ENCODE measurements at places on chromosomes 1 and 21.

DNA sequence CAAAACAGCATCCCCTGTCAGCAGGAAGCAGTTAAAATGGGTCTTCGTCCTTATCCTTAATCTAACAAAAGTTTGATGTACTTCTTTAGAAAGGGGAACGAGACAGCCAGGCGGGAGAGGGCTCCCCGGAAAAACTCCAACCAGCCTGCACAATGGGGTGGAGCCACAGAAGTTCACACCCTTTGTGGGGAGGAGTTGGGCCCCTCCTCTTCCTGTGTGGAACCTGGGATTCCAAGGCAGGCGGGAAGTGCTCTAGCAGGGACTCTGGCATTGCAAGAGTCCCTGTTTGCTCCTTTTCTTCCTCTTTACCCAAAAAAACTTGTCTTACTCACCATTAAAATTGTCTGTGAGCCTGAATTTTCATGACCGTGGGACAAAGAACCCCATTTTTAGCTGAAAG, 47.7 kb downstream of the FCRL5 start:
- no peak for DNase-seq

DNA sequence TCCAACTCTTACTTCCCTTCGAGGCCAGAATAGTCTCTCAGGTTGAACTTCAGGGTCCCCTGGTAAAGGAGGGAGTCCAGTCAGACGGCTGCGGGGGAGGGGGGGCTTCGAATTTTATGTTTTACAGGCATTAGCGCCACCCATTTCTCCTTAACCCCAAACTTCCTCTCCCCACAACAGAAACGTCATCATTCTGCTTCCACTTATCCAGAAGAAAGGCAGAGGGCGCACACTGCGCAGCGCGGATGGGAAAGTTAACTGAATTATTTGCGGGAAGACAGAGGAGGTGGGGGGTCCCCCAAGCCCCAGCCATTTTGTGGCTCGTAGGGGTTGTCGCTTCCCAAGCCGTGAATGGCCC, 529 bp upstream of the PRMT2 start:
- no peak for DNase-seq

- no peak for DNase-seq
Measured at GRCh38 chr1:66400660-66401059, 133.3 kb upstream of the SGIP1 start.

GRCh38 chr1:84847253-84848250, 45.5 kb downstream of the LPAR3 start:
- DNase-seq: no peak

- no peak for DNase-seq
Measured at GRCh38 chr1:22540337-22540736, 23.0 kb upstream of the EPHA8 start.

GRCh38 chr1:232917053-232917452, 33.4 kb upstream of the NTPCR start:
- DNase-seq: no peak

GRCh38 chr1:10530281-10530740, 55.6 kb downstream of the PEX14 start:
- no peak for DNase-seq

DNA sequence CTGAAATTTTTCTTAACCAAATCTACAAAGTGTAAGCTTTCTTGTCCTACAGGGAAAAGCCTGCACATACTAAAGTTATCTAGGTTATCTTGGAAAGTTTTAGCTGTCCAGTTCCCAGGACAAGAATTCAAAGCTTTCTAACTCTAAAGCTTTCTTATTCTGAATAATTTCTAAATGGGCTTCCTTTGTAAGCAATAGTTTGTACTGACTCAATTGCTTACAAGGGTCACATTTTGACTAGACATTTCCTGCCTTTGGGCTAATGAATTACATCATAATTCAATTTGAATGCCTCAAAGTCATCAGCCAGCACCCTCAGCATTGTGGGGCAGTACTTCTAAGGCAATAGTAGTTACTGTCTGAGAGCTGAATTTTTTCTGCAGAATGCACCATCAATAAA, 223.0 kb downstream of the LTN1 start:
- DNase-seq: no peak

DNA sequence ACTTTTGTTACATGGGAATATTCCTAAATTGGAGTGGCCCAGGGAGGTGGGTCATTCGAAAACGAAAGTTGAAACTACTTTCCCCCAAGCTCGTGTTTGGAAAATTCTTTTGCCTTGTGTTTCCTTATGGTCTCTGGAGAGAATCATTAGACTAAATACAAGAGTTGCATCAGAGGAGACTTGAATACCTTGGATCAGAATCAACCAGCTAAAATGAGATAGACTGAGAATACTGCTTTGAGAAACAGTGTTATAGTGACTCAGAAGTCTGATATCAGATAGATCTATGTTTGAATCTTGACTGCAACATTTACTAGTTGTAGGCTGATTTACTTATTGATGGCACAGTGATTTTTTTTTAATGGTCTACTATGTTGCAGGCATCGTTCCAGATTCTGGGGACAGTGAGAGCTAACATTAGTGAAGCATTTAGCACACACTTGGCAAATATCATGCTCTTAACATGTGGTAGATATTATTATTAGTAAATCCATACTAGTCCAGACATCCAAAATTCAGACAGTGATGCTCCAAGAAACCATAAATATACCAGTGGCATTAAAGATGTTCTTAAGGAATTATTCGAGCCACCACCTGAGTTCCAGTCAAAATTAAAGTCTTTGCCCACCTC, 12.9 kb upstream of the ACTN2 start:
- no peak for DNase-seq

DNA sequence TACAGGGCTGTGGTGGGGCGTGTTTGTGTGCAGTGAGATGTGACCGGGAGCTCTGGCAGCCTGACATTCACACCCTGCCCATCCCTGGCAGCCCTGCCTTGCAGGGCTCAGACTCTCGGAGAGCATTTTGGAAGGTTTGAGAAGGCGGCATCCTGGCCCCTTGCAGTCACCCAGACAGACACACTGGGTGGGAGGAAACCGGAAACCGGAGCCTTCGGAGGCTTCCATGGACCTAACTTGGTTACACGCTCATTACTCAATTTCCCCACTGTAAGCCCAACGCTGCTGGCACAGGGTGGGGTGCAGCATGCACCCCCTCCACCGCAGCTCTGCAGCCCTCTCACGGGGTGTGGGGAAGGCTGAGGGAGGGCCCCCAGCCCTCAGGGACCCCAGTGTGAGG, 22.2 kb upstream of the RSPO1 start:
- DNase-seq: no peak

GRCh38 chr1:54968551-54968950, 11.9 kb upstream of the TMEM61 start:
- DNase-seq: no peak

DNA sequence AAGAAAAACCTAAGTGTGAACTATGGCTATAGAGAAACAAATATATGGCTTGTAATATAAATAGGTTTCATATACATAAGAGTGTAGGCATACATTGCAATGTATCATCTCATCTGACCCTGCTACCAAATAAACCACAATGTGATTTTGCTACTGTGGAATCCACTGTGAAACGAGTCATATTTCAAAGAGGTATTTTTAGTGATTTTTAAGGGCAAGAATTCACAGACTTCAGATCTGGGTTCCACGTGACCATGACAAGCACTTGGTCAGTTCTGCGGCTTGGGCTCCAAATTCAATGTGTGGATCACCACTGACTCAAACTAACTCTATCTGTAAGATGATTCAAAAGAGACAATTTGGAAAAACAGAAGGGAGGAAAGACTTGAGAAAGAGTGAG, 147.0 kb upstream of the ERG start:
- no peak for DNase-seq

GRCh38 chr21:46325073-46325912, 1.3 kb downstream of the PCNT start:
- peak; percentile 15 for DNase-seq

GRCh38 chr1:237664348-237664747, 226.4 kb downstream of the ZP4 start:
- DNase-seq: no peak

DNA sequence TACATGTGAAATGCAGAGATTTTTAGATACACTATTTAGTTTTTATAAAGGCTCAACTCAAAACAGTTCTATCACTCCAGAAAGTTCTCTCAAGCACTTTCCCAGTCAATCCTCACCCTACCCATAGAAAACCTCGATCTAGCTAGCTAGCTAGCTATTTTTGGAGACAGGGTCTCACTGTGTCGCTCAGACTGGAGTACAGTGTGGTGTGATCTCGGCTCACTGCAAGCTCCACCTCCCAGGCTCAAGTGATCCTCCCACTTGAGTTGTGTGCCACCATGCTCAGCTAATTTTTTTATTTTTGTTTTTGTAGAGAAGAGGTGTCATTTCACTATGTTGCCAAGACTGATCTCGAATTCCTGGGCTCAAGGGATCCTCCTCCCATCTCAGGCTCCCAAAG, 236.9 kb downstream of the RERE start:
- no peak for DNase-seq

GRCh38 chr1:47643306-47644211, 205.7 kb downstream of the FOXD2 start:
- DNase-seq: no peak

GRCh38 chr1:58572690-58573089, 4.4 kb downstream of the TACSTD2 start:
- no peak for DNase-seq

DNA sequence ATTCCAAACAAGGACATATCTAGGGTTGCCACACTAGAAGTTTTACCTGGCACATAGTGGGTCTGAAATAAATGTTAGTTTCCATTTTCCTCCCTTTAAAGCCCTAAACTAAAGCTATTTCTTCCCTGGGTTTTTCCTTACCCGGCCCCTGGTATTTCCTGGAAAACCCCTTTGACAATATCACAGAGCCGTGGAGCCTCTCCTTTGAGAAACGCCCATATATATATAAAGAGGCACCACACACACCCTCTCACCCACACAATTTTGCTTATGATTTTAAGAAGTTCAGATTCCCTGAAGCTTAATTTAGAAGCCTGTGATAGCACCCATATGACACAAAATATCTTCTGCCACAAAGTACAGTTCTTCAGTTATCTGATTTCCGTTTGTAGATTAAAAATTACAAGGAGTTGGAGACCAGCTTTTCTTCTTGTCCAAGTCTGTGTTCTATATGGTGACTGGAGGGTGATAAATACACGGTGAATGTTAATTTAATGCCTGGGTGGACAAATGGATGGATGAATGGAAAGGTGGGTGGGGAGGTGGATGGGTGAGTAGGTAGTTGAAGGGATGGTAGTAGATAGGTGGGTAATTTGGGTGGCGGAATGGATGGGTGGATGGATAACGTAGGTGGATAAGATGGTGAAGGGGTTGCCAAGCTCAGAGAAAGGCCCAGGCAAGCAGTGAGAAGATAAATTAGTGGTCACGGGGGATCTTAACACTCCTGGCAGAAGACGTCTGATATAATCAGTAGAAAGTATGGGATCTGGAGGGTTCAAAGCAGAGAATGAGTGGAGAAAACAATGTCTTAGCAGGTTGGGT, 154.4 kb upstream of the FGGY start:
- DNase-seq: no peak

- DNase-seq: no peak
Measured at GRCh38 chr1:211522804-211523203, 30.8 kb upstream of the RD3 start.

DNA sequence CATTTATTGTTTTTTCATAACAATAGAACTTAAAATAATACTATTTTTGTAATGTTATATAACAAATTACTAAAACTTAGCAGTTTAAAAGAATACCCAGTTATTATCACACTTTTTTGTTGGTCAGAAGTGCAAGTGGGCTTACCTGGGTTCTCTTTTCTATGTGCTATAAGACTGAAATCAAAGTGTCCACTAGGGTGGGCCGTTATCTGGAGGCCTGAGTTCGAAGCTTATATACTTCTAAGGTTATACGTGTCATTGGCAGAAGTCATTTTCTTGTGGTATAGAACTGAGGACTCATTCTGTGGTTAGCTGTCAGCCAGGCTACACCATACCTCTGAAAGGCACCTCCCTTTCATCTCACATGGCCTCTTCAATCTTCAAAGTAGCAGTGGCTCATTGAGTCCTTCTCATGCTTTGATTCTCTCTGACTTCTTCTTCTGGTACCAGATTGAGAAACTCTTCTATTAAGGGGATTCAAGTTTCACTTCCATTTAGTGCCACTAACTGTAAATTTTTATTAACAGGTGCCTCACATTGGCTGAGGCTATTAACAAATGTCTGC, 414.3 kb downstream of the AMY1C start:
- DNase-seq: no peak

- DNase-seq: no peak
Measured at GRCh38 chr1:58907398-58907797, 123.6 kb upstream of the JUN start.

- no peak for DNase-seq
Measured at GRCh38 chr1:184143449-184143848, 91.9 kb downstream of the TSEN15 start.

DNA sequence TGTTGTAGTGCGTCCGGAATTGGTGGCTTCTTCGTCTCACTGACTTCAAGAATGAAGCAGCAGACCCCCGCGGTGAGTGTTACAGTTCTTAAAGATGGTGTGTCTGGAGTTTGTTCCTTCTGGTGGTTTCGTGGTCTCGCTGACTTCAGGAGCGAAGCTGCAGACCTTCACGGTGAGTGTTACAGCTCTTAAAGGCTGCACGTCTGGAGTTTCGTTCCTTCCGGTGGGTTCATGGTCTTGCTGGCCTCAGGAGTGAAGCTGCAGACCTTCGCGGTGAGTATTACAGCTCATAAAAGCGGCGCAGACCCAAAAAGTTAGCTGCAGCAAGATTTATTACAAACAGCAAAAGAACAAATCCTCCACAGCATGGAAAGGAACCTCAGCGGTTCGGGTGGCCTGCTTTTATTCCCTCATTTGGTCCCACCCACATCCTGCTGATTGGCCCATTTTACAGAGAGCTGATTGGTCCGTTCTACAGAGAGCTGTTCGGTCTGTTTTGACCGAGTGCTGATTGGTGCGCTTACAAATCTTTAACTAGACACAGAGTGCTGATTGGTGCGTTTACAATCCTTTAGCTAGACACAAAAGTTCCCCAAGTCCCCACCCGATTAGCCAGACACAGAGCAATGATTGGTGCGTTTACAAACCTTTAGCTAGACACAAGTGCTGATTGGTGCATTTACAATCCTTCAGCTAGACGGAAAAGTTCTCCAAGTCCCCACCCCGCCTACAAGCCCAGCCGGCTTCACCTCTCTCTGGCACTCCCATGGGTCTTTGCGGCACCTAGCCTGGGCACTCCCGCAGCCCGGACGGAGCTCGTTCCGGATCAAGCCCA, 49.6 kb upstream of the KRTAP19-8 start:
- DNase-seq: no peak

DNA sequence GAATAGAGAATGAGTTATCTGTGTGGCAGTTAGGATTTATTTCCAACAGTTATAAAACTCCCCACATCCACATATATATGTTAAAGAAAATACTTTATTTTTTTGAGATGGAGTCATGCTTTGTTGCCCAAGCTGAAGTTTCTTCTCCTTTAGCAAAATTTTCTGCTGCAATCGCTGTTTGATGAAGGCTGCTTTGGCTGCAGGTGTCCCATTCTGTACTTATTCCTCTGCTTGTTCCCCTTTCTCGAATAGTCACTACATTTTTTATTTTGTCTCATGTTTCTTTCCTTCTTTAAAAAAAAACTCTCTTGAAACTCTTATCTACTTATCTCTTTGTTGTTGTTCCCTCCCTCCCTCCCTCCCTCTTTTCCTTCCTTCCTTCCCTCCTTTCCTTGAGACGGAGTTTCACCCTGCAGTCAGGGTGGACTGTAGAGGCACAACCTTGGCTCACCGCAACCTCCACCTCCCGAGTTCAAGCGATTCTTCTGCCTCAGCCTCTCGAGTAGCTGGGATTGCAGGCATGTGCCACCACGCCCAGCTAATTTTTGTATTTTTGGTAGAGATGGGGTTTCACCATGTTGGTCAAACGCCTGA, 10.6 kb downstream of the OR2W3 start:
- DNase-seq: no peak
